ENCODE measurements at places on chromosomes 3 and 15.

- no peak for DNase-seq
Observed at GRCh38 chr15:42210696-42211095, 2.6 kb upstream of the VPS39 start.

- no peak for DNase-seq
Observed at GRCh38 chr3:179292450-179292849, 30.4 kb upstream of the ZNF639 start.

- DNase-seq, result no peak
Observed at GRCh38 chr15:67433495-67434099, 87.3 kb upstream of the C15orf61 start.

- DNase-seq, result no peak
Observed at GRCh38 chr3:4936982-4937614, 42.1 kb upstream of the BHLHE40 start.

GRCh38 chr15:98776607-98777281, 128.4 kb downstream of the IGF1R start:
- DNase-seq, result no peak

DNA sequence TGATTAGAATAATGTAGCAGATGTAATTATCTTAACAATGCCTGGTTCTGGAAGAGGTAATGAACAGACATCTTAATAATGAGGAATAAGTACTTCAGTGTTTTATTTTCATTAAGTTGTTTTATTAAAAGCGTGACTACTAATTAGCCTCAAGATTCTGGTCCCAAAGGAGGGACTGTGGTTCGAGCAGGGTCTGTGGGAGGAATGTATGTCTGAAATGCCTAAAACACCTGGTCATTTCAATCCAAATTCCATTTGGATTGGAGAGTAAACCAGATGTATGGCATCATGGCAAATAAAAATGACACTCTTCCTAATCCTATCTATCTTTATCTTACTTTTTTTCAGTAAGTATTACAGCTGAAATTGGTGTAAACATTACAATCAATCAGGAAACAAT, 243.2 kb downstream of the PDZRN3 start:
- no peak for DNase-seq

DNA sequence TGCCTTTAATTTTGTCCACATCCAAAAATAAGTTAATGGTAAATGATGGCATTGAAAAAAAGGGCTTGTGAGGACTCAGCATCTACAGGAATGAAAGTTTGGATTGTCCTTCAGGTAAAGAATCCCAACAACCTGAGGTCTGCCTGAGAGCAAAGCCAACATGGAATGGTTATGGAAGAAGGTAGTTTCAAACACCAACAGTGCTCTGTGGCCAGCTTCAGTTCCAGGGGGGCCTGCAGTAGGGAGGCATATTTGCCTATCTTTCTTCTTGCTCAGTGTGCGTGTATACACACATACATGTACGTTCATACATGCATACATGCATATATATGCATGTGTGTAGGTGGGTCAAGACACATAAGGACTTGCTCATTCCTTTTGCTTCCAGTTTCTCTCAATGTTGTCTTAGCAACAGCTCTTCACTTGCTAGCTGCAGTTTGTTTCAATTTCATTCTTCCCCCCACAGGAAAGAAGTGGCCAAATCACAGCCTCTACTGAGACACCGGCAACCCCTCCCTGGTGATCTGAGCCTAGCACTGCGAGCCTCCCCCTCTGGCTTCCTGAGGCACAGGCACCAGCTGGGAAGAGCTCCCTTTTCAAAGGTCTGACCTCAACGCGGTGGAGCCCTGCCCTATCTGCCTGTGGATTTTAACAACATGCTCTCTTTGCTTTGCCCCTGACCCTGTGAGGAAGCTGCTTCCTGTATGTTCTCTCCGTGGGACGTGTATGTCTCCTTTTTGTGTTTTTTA, 146.2 kb downstream of the KLF13 start:
- DNase-seq, result no peak

DNA sequence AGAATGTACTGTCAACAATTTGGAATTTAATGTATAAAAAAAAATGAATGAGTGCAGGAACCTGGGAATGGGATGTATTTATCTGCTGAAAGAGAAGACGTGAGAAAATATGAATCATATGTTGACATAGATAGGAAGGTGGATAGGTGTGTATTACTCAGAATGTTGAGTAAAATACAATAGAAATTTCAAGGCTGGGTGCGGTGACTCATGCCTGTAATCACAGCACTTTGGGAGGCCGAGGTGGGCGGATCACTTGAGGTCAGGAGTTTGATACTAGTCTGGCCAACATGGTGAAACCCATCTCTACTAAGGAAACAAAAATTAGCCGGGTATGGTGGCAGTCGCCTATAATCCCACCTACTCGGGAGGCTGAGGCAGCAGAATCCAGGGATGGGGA, 202.8 kb downstream of the CADM2 start:
- DNase-seq, result no peak

- no peak for DNase-seq
Observed at GRCh38 chr3:128072454-128073184, 20.4 kb downstream of the SEC61A1 start.

DNA sequence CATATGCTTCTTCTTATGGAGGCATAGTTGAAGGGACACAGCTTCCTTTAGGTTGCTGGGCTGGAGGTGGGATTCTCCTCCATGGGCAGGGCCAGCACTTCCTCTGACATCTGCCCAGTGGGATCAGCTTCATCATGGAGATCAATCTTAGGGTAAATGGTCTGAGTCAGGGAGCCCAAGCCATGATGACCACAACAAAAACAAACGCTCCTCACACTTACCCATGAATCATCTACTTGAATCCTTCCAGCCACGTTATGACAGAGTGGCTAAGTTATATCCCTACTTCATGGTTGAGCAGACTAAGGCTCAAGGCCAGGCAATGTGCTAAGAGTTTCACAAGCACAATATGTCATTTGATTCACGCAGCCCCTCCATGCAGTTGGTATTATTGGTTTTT, 87.2 kb upstream of the NMNAT3 start:
- DNase-seq, result no peak

GRCh38 chr15:90814191-90814821, 54.1 kb upstream of the FURIN start:
- no peak for DNase-seq

DNA sequence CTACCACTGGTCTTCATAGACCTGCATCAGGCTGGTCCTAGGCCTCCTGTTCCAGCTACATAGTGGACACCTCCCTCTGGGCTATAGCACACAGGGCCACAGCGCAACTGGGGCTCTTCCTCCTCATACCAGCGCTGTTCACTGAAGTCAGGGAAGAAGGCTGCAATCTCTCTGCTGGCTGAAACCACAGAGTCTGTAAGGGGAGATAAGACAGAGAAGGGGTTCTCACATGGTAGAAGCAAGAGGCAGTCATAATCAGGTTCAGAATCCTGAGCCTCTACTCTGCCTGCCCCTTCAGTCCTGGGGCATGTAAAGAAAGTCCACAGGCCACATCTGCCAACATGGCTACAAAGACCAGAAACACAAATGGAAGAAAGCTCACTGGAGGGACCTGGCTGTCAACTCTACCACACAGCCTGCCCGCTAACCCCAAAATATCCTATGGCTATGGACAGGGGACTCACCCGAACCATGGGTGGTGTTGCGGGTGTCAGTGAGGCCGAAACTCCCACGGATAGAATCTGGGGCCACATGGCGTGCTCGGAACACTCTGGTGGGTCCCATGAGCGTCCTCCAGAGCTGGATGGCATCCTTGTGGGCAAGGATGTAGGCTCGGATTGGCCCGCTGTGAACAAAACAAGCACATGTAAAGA, 38.7 kb downstream of the SPINK8 start:
- DNase-seq, result no peak

DNA sequence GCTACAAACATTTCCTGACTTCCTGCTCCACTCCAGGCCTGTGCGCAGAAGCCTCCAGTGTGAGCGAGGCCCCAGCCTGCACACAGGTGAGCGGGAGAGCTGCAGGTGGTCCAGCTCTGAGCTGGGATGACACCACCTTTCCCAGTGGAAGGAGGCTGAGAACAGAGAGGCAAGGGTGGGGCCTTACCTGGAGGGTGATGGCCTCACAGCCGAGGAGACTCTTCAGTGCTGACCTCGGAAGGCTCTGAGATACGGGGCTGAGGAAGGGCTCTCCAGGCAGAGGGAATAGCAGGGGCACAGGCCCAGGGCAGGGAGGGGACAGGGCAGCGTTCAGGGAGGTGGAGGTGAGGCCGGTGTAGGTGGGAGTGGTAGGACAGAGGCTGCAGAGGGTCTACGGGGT, 70.8 kb downstream of the EFCAB12 start:
- no peak for DNase-seq
